ENCODE measurements at places on chromosomes 5 and 9.

DNA sequence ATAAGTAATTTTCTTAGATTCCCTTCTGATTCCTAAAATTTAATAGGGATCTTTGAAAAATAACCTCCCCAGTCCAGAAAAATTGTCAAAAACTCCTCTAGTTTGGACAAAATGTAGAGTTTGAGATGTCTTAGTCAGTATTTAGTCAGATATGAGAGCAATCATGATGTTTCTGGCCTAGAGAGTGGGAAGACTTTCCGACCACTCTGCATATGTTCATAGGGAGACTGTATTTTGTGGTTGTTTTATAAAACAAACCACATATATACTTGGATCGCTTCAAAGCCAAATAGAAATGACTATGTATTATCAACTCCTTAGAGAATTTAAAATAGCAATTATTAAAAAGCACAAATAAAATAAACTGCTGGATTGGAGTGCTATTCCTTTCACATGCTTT is 15.8 kb downstream of the ZFAND5 start:
- no peak for DNase-seq

GRCh38 chr9:123725389-123725788 is 204.5 kb downstream of the DENND1A start:
- DNase-seq = peak; percentile 17

GRCh38 chr5:33049842-33050241 is 338.7 kb downstream of the NPR3 start:
- DNase-seq = peak; percentile 95

GRCh38 chr9:87795178-87795577 is 69.3 kb downstream of the CTSL start:
- DNase-seq = no peak

GRCh38 chr5:14665949-14666348 is 1.4 kb downstream of the OTULIN start:
- no peak for DNase-seq

GRCh38 chr5:169814522-169814921 is 165.8 kb downstream of the INSYN2B start:
- no peak for DNase-seq

DNA sequence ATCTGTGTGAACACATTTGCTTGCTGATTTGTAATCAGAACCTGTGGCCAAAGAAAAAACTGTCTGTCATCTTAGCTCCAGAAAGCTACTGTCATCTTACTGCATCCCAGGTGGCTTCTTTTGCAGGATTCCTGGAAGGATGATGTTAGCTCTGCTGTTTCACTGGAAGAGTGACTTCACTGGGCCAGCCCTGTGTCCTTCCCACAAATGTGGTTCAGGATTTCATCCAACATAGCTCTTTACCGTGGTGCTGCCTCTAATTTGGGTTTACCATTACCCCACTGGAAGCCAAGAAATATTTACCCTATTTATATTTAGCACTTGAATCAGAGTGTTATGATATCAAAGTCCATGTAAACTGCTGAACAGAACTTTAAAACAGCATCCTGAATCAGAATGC is 501.0 kb downstream of the GADD45G start:
- DNase-seq = no peak

All from astrocyte (in vitro differentiated cells and primary cell).